ENCODE measurements at places on chromosomes 16 and 17. TPM values are rescaled to one million over a fixed set of nuclear protein-coding genes. Genes with fewer than 3 reads are reported as not detected.

Gene ANKRD40CL
- total RNA-seq = not detected

Gene CYBA
- 147 TPM for total RNA-seq

Gene PNMT
- total RNA-seq = 0.99 TPM

Gene GPR139
- total RNA-seq = 2.4 TPM

Gene YBX2
- 1.0 TPM for total RNA-seq

Gene VPS35L
- total RNA-seq = 58.1 TPM

Gene MYL4
- total RNA-seq = 12.5 TPM

Gene CFAP97D1
- 0.10 TPM for total RNA-seq

Gene TBC1D3I
- total RNA-seq = not detected

Gene TMED6
- total RNA-seq = 0.33 TPM

Gene UQCRC2
- total RNA-seq = 237 TPM

Gene OR3A2
- total RNA-seq = 0.66 TPM

Gene DPEP3
- total RNA-seq = 0.11 TPM

- no peak for DNase-seq
Observed at GRCh38 chr17:4766201-4766600, 5.5 kb upstream of the TM4SF5 start.

GRCh38 chr16:20763461-20764232 lies at the start of gene ACSM3:
Gene ACSM3 (plus strand): TSS chr16:20764014. CDS start chr16:20770035, 6,021 bp downstream.
- no peak for DNase-seq

GRCh38 chr17:50048146-50048720 lies 7.7 kb upstream of the ITGA3 start:
- DNase-seq = no peak

DNA sequence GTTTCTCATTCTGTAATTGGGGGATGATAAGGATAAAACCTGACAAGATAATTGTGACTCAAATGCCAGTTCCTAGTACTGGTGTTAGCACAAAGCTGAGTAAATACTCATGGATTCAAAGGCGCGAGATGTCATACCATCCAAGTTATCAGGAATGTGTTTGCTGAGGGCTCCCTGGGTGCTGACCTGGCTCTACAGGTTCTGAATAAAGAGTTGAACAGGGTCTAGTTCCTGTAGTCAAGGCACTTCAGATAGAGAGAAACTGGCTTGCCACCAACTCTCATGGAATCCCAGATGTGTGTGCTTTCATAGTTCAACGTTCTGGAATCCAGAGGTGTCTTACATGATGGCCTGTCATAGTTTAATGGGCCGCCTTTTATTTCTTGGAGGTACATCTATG lies 141.6 kb downstream of the PRKCA start:
- no peak for DNase-seq

DNA sequence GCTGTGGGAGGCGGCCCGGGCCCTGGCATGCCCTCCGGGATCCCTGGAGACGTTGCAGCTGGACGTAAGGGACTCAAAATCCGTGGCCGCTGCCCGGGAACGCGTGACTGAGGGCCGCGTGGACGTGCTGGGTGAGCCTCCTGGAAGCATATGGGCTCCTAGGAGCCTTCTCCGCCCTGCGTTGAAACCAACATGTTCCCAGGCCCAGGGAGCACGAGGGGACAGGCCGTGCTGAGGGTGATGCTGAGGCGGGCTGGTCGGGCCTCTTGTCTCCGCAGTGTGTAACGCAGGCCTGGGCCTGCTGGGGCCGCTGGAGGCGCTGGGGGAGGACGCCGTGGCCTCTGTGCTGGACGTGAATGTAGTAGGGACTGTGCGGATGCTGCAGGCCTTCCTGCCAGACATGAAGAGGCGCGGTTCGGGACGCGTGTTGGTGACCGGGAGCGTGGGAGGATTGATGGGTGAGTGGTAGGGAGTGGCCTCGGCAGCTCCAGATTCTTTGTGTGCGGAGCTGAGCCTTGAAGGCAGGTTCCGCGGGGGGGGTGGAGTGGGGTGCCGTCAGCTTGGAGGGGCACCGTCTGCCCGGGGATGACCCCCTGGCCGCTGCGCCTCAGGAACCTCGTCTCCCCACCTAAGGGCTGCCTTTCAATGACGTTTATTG lies 567 bp downstream of the HSD17B1 start:
- DNase-seq = no peak

DNA sequence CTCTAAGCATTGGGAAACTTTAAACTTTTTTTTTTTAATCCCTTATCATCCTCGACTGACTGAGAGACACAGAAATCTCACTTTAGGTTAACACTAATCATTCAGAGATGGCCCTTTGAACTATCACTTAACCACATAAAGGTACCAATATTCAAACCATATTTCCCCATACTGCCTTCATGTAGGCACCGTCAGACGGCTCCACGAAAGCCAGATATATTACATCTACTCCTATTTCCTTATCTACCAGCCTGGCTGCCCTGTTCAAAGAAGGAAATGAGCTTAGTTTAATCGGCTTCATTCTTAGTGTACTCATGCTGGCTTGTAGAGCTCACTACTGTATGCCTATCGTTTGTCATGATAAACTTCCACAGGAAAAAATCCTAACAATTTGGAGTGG lies 270.9 kb downstream of the CEP112 start:
- DNase-seq = no peak

DNA sequence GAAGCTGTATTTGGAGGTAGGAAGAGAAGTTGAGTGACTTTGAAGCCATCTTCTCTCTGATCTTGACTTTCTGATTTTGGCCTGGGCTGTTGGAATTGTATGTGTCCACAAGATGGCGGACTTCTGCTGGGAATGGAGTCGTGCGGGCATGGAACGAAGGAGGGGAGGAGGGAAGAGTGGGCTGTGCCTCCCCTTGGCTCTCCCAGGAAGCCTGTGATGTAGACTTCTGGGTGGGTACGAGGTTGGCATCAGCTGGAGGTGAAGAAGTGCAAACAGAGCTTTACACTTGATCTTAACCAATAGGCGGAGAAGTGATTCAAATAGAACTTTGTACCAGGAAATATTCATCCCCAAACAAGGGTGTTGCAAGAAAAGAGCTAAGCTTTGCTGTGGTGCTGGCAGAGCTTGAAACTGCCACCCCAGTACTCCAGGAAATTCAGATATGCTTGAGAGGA lies 7.4 kb upstream of the TMEM220 start:
- DNase-seq = peak; percentile 60

GRCh38 chr17:53313746-53314145 lies 509.0 kb upstream of the KIF2B start:
- no peak for DNase-seq

- DNase-seq = no peak
Observed at GRCh38 chr17:14886200-14886739, 378.9 kb downstream of the PMP22 start.

GRCh38 chr16:19613834-19614233 lies 58.3 kb downstream of the VPS35L start:
- no peak for DNase-seq

- no peak for DNase-seq
Observed at GRCh38 chr17:64252831-64253230, 10.2 kb downstream of the TEX2 start.

DNA sequence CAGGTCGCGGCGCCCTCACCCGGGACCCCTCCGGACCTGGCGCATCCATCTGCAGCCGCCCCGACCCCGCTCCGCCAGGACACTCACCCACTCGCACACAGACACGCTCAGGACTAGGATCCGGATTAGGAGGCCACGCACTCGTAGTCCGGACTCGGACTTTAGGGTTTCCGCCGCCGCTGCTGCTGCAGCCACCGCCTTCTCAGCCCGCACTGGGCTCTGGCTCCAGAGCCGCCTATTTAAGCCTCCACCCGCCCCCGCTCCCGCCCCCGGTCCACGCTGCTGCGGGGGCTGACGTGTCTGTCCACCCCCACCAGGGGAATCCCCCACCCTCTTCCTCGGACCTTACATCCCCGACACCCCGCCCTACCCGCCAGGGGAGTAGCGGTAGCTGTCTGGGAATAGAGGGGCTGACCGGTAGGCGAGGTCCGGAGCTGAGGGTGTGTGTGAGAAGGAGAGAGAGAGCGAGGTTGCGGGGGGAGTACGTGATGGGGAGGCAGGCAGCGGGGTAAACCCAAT lies at the start of gene RRAD:
TSS of gene RRAD (minus strand) at position 214 of the 519 bp plus-strand sequence. CDS start 356 bp downstream, outside the sequence.
- no peak for DNase-seq

- no peak for DNase-seq
Observed at GRCh38 chr17:42270596-42270995, 5.6 kb downstream of the STAT5B start.

- no peak for DNase-seq
Observed at GRCh38 chr16:71576971-71577370, at the start of gene TAT. Gene TAT (minus strand): TSS chr16:71577092. CDS start chr16:71576415, 677 bp downstream.

GRCh38 chr16:10729104-10730048 lies 14.3 kb upstream of the NUBP1 start:
- DNase-seq = no peak

Data from spinal cord (tissue), 10 donors.